Activated CD4-positive, alpha-beta memory T cell treated with anti-CD3 and anti-CD28 coated beads, Interleukin-2, amount 10 ng/mL, durations not matched to agents 7 days and 5 days (primary cell): ENCODE measurements at places on chromosomes 2 and 18. TPM values are rescaled to one million over a fixed set of nuclear protein-coding genes. Genes with fewer than 3 reads are reported as not detected.

GRCh38 chr2:122077771-122078170, 322.3 kb downstream of the TSN start:
- no peak for DNase-seq
- H3K27ac ChIP-seq, result no peak overlapping the region
- no peaks in the 10 kb centered on the region for H3K27me3 ChIP-seq
- H3K4me1 ChIP-seq, result no peaks in the 10 kb centered on the region

DNA sequence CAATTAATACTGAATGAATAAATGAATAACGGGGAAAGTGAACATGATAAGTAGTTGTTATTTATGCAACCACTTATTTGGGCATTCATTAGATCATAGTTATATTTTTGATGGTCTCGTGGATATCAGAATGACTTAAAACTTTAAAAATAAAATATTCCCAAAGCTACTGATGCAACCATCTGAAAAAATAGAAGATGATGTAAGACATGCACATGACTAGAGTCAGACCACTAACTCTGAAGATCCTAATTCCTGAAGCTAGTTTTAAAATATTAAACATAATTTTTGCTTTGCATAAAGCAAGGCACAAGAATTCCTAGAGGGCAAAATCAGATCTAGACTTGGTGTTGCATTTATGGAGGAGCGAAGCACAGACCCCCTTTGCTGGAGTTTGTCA, 616.1 kb downstream of the IRS1 start:
- H3K4me3 ChIP-seq, result no peak overlapping the region
- H3K27me3 ChIP-seq, result no peaks in the 10 kb centered on the region
- no peak overlapping the region for H3K27ac ChIP-seq
- no peaks in the 10 kb centered on the region for H3K4me1 ChIP-seq
- no peaks in the 10 kb centered on the region for H3K36me3 ChIP-seq

Gene CRYGD
- not detected for total RNA-seq

GRCh38 chr2:106205488-106205887, 11.4 kb upstream of the UXS1 start:
- H3K4me3 ChIP-seq, result no peak overlapping the region
- peak overlapping the region; percentile 12 for H3K27ac ChIP-seq
- no peaks in the 10 kb centered on the region for H3K27me3 ChIP-seq
- peaks cover 15% of the 10 kb centered on the region for H3K36me3 ChIP-seq
- DNase-seq, result peak; percentile 24
- H3K4me1 ChIP-seq, result peaks cover 18% of the 10 kb centered on the region

- DNase-seq, result peak; percentile 32
- H3K36me3 ChIP-seq, result no peaks in the 10 kb centered on the region
- no peak overlapping the region for H3K4me3 ChIP-seq
- H3K27ac ChIP-seq, result no peak overlapping the region
Measured at GRCh38 chr2:232142049-232142448, 180.5 kb downstream of the DIS3L2 start.

DNA sequence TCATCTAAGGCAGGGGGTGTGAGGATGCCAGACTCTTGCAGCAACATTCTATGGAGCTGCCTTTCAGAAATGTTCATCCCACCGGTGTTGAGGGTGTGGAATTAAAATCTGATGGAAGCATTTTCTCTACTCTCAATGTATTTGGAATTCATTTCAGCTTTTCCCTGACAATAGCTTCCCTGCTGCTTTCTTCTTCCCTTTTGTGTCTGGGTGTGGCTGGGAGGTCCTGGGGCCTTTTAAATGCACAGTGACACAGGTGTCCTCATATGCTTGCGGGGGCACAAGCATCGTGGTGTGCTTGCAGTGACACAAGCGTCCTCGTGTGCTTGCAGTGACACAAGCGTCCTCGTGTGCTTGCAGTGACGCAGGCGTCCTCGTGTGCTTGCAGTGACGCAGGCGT, 43.4 kb upstream of the ASB18 start:
- no peak for DNase-seq
- no peaks in the 10 kb centered on the region for H3K4me1 ChIP-seq
- H3K4me3 ChIP-seq, result no peak overlapping the region

GRCh38 chr2:19504400-19505198, 146.2 kb upstream of the OSR1 start:
- H3K27me3 ChIP-seq, result peaks cover 12% of the 10 kb centered on the region
- H3K4me1 ChIP-seq, result no peaks in the 10 kb centered on the region
- no peak overlapping the region for H3K27ac ChIP-seq
- H3K36me3 ChIP-seq, result no peaks in the 10 kb centered on the region
- H3K4me3 ChIP-seq, result no peak overlapping the region
- no peak for DNase-seq

Gene ERFE
- total RNA-seq, result not detected

Gene ZNF396
- total RNA-seq, result 0.95 TPM

Gene MAP4K4
- 77.5 TPM for total RNA-seq

DNA sequence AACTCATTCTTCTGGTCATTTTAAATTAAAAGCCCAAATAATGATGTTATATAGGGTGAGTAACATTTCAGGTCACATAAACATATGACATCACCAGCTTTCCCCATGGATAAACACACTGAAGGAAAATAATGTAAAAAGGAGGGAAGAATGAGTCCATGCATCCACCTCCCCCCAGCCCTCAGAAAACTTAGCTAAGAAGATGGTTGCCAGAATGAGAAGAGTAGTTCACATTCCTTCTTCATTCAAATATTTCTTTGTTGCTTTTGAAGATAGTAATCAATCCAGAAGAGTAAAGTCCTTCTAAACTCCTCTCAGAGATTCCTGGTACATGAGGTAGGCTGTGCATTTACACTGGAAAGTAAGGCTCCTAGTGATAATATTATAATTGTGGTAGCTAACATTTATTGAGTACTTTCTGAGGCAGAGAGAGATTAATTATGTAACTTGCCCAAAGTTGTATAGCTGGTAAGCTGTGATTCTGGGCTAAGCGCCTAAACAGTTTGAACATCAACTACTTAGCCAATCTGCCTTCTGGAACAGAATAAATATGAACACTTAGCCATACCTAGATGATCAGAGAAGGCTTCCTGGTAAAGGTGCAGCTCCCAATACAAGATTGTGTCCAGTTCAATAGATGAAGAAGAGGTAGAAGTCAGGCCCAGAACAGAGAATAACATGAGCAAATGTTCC, 256.7 kb upstream of the FN1 start:
- no peak for DNase-seq
- no peak overlapping the region for H3K27ac ChIP-seq
- no peaks in the 10 kb centered on the region for H3K27me3 ChIP-seq
- no peaks in the 10 kb centered on the region for H3K4me1 ChIP-seq
- no peak overlapping the region for H3K4me3 ChIP-seq
